ENCODE measurements at places on chromosomes 4 and X.
A peak's percentile ranks its signal among the peaks of the same experiment; 100 is the strongest.

- DNase-seq, result no peak
Observed at GRCh38 chr4:168487282-168488035, 7.2 kb upstream of the DDX60L start.

DNA sequence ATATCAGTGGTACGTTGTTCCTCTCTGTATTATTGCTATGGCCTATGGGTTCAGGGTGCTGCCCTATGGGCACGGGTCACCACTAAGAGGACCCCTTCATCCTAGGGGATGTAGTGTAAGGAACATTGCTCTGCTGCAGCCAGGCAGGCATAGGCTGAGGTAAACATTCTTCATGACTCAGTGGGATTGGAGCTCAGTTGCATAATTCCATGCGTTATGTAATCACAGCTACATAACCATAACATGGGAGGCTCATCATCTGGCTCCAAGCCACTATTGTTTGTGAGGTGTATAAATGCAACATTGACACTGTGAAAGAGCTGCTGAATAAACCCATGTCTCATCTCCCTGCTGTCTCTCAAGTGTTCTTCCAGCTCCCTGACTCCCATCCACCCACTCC lies 375.2 kb downstream of the MAGEE1 start:
- no peak for DNase-seq

GRCh38 chrX:69083361-69083760 lies 81.9 kb downstream of the PJA1 start:
- no peak for DNase-seq

DNA sequence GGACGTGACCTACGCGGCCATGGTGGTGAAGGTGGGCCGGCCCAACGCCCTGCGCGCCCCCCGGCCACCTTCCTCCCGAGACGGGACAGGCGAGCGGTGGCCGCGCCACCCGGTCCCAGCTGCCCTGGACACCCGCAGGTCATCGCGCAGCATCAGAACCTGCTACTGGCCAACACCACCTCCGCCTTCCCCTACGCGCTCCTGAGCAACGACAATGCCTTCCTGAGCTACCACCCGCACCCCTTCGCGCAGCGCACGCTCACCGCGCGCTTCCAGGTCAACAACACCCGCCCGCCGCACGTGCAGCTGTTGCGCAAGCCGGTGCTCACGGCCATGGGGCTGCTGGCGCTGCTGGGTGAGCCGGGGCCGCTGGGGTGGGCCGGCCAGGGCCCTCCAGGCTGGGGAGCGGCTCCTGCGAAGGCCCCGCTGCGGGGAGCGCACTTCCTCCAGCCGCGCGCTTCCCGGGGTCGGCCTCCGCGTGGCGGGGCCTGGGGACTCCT lies 9.0 kb upstream of the SLC26A1 start:
- no peak for DNase-seq

GRCh38 chr4:67522851-67523671 lies 22.2 kb downstream of the CENPC start:
- no peak for DNase-seq

DNA sequence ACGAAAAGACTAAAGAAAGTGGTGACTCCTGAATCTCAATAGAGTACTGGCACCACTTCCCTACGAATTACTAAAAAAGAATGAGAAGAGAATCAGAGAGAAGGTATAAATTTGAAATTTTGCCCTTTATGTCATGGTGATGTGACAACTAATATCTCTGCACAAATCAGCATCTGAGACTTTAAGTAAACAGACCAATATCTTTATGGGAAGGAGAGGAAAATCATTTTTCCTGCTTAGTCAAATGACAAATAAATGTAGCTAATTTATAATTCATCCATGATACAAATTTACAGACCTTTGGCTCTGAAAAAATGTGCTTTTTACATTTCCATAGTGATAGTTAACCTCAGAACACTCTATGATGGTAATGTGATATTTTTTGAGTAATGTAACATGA lies 424.8 kb upstream of the EPHA5 start:
- DNase-seq, result no peak

GRCh38 chr4:14896656-14897175 lies 105.6 kb upstream of the CPEB2 start:
- no peak for DNase-seq

GRCh38 chr4:26772096-26772873 lies 88.4 kb upstream of the STIM2 start:
- DNase-seq, result no peak

DNA sequence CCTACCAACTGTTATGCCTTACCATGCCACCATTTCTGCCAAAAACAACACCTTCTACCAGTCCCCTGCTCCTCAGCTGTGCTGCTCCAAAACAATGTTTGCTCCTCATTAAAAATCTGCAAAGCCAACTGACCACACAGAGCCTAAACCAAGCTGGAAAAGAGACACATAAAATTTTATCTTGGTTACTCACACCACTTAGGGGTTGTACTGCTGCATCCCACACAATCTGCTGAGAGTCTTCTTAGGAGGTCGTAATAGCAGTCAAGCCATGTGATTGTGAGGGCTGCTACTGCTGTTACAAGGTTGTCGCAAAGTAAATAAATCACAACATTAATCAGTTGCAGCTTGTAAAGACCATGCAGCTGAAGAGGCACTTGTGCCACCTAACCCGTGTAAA lies 607.4 kb upstream of the FAM241A start:
- DNase-seq, result no peak

DNA sequence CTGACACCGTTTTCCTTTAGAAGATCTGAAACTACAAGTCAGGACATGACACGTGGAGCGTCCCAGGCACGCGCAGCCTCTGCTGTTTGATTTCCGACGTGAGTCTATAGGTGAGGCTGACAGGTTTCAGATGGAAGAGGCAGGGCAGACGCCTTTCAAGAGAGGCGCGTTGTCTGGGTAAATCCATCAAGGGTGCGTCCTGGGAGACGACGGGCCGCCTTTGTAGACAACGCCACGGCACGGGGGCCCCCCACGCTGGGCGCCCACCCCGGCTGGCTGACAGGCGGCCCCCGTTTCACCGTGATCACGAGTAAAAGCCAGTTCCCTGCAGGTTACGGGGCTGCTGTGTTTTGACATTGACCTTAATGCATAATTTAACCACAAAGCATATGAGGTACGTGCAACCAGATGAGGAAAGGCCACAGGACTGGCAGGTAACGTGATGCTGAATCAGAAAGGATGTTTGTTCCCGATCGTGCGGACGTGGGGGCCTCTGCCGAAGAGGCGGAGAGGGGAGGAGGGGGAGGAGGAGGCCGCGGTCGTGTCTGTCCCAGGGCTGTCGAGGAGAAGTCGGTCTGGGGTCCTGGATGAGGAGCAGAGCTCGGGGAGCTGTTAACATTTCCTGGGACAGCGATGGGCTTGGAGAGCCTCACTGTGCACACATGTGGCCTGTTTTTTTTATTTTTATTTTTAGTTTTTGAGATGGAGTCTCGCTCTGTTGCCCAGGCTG lies 51.1 kb upstream of the PPP2R3B start:
- peak; percentile 45 for DNase-seq

- no peak for DNase-seq
Observed at GRCh38 chrX:80876877-80877276, 67.2 kb upstream of the BRWD3 start.

- DNase-seq, result no peak
Observed at GRCh38 chr4:24722026-24722568, 73.3 kb upstream of the SOD3 start.

DNA sequence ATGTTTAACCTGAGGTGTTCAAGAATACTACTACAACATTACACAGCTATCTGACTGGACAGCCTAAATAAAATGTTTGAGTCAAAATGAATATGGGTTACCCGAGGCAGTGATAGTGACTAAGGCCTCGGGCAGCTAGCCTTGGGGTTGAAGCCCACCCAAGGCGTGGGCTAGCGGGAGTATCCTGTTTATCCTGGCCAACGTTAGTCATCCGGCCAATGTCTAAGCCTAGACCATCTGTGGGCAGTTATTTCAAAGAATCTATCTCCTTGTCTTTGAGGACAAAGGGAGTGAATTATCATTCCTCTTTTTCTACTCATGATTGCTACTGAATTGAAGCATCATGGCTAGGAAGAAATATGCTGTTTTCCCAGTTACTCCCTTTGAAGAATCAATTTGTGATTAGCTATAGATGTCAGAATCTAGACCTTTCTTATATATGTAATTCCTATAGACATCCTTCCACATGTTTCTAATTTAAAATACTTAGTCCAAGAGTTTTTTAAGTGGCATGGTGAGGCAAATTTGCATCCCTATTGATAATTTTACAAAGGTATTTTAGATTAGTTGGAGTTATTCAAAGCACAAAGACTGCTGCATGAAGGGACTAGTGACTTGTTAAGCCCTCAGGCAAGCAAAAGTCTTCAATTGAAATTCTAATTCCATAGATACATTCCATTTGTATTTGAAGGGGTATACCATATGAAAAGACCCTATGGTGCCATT lies 6.0 kb upstream of the PDGFC start:
- no peak for DNase-seq

- no peak for DNase-seq
Observed at GRCh38 chr4:1419708-1420107, 13.5 kb upstream of the NKX1-1 start.

DNA sequence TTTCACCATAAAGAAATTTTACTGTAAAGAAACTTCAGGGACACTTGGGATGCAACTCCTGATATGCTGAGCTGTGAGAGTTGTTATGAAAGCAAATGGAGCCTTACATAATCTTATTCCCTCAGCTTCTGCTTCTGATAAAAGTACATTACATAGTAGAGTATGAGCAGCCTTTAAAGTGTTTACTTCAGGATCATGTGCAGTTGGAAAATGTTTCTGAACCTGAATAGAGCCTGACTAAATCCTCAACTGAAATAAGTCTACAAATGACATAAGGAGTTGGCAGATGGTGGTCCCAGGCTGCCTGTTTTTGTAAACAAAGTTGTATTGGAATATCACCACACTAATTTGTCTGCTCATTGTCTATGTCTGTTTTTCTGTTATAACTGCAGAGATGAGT lies 19.3 kb downstream of the RASSF6 start:
- DNase-seq, result no peak

- DNase-seq, result no peak
Observed at GRCh38 chr4:86302251-86302650, 57.6 kb downstream of the MAPK10 start.

- no peak for DNase-seq
Observed at GRCh38 chr4:151105454-151106032, 6.1 kb downstream of the RPS3A start.

DNA sequence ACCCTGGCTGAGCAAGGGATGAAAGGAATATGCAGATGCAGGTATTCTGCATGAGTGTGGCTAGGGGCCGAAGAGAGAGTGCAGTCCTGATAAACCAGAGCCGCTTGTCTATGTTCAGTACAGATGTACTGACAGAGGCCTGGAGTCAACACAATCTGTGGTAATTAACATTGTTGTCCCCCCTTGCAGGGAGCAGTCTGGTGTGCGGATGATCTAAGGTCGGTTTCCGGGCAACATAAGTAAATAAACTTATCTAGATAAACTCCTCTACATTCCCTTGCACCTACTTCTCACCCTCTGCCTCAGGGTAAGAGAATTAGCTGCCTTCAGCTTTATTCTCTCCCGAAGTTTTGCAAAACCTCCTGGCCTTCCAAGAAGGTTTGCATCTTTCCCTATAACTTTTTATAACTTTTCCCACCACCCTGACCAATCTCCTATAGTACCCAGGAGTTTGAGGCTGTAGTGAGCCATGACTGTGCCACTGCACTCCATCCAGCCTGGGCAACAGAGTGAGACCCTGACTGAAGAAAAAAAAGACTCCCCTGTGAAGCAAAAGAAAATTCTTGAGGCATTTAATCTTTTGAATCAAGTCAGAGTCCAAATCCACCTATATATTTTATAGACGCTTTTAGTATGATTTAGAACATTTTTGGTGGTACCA lies 26.6 kb downstream of the SNX25 start:
- no peak for DNase-seq

GRCh38 chr4:118888666-118889311 lies at the start of gene SYNPO2:
Gene SYNPO2 (plus strand): TSS chr4:118888854. CDS start chr4:118889037, 183 bp downstream.
- peak; percentile 43 for DNase-seq

- DNase-seq, result no peak
Observed at GRCh38 chr4:108107101-108107500, 61.6 kb downstream of the LEF1 start.

DNA sequence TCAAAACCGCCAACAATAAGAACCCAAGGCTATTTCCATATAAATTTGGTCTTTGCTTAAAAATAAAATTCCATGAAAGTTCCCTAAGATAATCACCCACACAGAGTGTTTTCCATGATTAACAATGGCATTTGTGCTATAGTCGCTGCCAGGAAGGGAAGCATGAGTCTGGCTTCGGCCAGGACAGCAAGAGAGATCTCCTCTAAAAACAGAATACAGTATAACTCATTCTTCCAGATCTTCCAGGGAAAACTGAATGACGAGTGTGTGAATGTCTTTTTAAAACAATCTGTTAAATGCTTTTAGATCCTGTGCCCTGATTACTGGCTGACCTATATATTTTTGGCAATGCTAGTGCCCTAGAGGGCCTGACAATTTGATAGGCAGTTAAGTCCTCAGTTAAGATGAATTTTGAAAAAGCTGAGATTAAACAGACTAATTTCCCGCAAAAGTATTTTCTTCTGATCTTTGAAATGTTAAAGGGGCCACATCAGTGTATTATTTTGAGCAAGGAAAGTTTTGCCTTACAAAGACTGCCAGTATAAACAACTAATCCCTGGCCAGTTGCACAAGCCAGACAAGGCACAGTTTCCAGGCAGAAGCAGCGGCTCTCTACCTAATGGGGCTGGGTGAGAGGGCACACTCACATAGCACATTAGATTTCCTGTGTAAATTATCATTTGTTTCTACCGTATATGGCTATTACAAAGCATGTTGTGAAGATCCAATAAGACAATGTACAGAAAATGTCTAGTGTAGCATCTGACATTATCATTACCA lies 127.3 kb downstream of the DCHS2 start:
- DNase-seq, result no peak

Measured in activated naive CD4-positive, alpha-beta T cell treated with anti-CD3 and anti-CD28 coated beads for 36 hours (primary cell).